NCI-H748 treated with DMSO at 0.1 percent for 48 hours (cell line): ENCODE measurements at places on chromosomes 11 and 22.

GRCh38 chr11:78194490-78194889, 5.8 kb downstream of the USP35 start:
- no peak for DNase-seq

- no peak for DNase-seq
Observed at GRCh38 chr11:46331282-46331984, 15.8 kb upstream of the DGKZ start.

- no peak for DNase-seq
Observed at GRCh38 chr22:50403701-50404101, 60.6 kb downstream of the PPP6R2 start.

DNA sequence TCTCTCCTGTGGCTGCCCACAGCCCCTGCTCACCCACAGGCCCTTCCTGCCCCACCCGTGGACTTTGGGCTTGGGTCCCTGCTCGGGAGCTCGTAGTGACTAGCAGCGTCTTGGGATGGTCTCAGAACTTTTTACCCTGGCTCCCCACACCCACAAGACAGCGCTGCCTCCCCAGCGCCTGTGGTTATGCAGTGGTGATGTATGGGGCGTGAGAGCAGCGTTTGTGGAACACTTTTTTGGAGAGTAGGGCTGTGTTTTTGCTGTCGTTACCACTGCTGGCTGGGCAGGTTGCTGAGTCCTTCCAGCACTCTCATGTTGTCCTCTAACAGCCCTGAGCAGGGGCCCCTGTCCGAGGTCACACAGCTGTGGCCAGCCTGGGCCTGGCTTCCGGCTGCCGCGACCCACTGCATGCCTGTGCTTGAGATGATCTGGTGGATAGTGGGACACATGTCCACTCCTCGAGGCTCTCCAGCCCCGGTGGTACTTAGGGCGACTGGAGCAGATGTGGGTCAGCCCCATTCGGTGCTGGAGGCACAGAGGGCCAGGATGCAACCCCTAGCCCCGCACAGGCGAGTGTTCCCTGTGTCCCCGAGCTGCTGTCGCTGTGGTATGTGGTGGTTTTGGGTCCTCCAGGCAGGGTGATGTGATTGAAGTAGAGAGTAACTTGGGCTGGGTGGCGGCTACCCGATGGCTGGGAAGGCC, 7.1 kb upstream of the GRAMD4 start:
- DNase-seq: no peak

- DNase-seq: no peak
Observed at GRCh38 chr22:26464312-26464711, 19.3 kb downstream of the HPS4 start.

GRCh38 chr22:27896245-27896644, 22.8 kb downstream of the PITPNB start:
- DNase-seq: no peak

DNA sequence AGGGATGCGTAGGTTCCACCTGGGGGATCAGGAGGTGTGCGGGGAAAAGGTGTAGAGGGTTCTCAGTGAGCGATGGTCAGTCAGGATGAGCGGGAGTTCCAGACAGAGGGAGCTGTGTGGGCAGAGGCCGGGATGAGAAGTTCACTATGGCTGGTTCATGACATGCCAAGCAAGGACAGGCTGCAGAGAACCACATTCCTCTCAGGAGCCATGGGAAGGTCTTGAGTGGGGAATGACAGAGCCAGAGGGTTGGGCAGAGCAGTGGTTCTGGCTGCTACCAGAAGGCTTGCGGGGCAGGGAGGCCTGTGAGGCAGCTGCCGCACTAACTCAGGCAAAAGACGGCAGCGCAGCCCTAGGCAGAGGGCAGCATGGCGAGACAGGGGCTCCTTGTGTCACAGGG, 66.1 kb downstream of the SCUBE1 start:
- no peak for DNase-seq

- DNase-seq: no peak
Observed at GRCh38 chr11:67357831-67358670, 4.7 kb upstream of the POLD4 start.

DNA sequence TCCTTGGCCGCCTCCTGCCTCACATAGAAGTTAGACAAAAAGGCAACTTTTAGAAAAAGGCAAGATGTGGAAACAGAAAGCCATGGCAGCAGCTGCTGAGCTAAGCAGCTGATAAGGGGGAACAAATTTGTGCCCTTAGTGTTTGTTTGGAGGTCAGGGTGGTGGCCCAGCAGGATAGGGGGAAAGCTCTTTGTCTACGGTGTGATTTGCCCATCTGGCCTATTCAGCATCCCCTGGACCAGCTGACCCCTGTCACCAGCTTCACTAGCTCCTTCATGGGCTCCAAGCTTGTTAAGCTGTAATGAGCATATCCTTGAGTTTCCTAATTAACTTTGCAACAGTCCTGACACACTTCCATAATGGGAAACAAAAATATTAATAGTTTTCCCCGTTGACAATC, 5.9 kb upstream of the ME3 start:
- DNase-seq: no peak

DNA sequence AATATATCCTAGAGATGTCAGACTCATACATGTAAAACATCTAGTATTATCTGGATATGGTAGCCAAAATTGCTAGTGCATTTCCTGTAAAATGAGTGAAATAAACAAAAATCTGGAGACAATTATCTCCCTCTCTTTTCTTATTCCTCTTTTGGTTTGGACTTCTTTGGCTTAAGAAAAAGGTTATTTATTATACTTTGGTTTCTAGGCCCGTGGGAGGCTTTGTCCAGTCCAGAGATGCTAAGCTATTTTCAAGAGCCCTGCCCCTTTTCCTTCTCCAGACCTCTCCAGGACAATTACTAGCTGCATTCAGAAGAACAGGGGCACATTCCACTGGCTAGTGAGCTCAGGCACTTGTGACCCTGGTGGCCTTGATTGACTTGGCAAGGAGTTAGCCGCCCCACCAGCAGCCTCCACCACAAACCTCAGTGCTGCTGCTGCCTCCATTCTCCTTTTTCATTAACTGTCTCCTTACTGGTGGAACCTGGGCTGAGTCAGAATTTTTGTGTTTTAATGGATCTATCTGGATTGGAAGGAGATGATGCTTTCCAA, 747.3 kb upstream of the TENM4 start:
- no peak for DNase-seq

GRCh38 chr11:60459345-60459744, 3.7 kb downstream of the MS4A1 start:
- no peak for DNase-seq

GRCh38 chr11:12716816-12717215, 42.6 kb downstream of the TEAD1 start:
- no peak for DNase-seq

GRCh38 chr11:119774172-119774763, 45.3 kb upstream of the NECTIN1 start:
- DNase-seq: no peak

DNA sequence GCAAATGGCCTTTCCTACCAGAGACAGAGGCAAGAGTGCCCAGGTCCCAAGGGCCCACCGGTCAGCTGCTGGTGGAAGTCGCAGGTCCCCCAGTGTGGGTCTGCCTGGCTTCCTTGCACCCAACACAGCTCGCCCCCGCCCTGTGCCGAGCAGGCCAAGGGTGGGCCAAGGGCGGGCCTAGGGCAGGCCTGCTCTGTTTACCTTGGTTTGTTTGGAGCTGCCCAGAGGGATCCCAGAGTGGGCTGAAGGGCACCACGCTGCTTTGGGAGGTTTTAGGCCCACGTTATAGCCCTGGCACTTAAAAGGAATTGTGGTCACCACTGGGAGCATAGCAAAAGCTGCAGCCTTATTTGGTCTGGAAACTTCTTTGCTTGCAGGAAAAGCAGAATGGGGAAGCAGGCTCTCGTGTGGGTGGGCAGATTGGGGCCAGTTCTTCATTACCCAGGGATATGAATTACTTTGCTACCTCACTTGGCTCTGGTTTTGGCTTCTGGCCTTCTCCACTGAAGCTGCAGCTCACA, 38.0 kb downstream of the MRGPRD start:
- DNase-seq: no peak

DNA sequence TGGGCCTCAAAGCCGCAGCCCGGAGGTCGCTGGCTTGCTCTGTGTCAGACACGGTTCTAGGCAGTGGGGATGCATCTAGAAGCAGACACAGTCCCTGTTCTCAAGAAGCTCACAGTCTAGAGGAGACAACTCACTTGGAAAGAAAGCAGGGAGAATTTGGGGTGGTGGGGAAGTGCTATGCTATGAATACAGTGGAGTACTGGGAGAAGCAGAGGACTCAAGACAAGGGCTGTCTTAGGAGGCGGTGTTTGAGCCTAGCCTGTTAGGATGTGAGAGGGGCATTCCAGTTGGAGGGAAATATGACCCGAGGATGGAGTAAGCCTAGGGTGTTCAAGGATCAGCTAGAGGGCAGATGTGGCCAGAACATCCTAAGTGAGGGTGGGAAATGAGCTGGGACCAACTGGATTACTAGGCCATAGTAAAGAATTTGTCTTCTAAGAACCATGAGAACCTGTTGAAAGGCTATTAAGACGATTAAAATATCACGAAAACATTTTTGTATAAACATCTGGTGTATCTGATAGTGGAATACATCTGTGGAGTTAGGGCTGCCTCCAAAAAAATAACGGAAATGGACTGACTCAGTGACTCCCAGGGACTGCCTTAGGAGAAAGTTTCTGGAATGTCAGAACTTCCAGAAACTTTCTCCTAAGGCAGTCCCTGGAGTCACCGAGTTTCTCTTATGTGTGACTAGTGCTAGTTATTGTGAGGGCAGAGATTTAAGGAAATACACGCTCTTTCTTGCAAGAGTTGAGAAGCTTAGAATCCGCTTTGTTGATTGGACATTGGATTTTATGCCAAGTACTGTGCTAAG, 1.1 kb upstream of the PITPNB start:
- DNase-seq: peak; percentile 1

DNA sequence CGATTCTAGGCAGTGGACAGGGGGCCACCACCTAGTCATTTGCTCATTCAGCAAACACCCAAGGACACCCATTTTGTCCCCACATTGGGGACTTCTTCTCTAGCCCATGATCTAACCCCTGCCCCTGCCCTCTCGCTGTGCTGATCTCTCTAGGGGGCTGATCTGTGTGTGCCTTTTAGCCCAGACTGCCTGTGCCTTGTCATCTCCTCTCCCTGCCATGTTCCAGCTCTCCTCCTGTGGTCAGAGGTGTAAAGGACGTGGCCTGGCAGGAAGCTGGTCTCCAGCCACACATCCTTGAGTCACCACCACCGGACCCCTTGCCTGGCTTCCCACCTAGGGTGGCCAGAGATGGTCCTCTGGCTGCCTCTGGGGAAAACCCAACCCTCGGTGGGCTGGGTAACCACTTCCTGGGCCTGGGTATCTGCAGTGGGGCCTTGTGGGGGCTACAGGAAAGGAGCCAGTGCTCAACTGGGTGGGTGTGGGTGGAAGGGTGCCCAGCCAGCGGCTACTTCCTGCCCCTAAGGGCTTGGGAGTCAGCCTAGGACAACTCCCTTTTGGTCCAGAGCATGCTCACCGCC, 1.3 kb downstream of the CTSW start:
- DNase-seq: no peak

GRCh38 chr11:47983464-47984397, 3.4 kb downstream of the PTPRJ start:
- no peak for DNase-seq

- DNase-seq: no peak
Observed at GRCh38 chr11:71485466-71485865, 32.5 kb downstream of the NADSYN1 start.

- DNase-seq: no peak
Observed at GRCh38 chr11:73532310-73532709, 65.6 kb downstream of the FAM168A start.

DNA sequence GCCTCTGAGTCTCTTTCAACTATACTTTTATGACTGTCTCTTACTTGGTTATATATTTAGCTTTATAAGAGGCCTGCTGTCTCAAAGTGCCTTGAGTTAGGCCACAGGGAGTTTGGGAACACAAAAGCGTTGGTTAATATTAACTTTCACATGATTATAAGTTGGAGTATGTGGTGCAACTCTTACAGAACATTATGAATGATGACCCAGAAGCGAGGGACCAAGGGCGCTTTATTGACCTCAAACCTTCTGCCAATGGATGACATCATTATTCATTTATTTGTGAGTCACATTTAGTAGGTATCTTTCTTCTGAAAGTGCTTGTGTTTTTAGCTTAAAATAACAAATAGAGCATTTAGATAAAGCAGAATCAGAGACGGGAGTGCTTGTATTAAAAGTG, 298.0 kb upstream of the ZC3H12C start:
- DNase-seq: no peak

DNA sequence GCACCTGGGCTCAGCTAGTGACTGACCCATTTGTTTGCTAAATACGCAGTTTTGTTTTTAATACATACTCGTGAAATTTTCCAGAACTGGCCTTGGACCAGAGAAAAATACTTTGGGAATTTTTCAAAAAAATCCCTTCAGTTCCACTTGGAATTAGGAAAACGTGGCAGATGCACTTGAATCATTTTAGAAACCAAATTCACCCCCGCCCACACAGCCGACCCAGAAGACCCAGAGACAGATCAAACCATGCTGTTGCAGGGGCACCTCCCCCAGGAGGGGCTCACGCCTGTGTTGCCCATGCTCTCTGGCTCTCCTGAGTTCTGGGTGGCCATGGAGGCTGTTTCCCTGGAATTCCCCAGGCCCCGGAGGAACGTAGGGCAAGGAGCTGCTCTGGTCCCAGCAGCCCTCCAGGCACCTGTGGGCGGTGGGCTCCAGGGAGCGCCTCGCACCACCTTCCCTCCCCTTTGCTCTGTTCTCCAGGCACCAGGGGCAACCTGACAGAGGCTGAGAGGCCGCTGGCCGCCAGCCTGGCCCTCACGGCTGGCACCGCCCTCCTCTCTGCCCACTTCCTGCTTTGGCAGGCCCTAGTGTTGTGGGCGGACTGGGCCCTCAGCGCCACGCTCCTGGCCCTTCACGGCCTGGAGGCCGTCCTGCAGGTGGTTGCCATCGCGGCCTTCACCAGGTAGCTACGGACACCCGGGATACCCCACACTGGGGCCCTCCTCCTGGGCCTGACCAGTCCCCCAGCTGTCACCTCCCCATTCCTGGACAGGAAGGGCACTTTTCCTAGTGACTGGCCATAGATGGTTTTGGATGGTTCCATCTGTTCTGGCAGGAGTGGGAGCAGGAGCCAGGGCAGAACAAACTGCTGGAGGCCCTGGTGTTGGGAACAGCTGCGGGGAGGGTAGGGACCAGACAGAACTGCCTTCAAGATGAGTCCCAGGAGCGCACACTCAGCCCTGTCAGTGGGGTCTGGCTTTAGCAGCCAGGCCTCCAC, 3.3 kb upstream of the EPS8L2 start:
- no peak for DNase-seq

GRCh38 chr11:85772695-85773094, 38.2 kb downstream of the SYTL2 start:
- no peak for DNase-seq

GRCh38 chr11:10488934-10489691, 34.0 kb downstream of the AMPD3 start:
- DNase-seq: no peak

DNA sequence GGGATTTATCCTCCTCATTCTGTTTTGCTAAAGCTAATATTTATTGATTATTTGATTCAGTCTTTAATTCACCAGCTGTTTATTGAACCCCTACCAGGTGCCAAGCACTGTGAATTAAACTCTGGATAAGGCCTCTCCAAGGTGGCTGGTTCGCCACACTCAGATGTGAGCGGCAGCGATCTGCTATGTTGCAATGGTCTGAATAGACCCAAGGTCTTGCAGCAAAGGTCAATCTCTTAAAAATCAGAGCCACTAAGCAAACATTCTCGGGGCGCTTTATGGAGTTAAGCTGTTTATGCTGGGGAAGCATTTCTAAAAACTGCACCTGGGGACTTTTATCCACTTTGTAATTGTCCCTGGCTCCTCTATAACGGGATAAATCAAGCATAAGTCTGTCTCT, 10.5 kb upstream of the TSPAN18 start:
- DNase-seq: no peak

- no peak for DNase-seq
Observed at GRCh38 chr11:9038541-9038940, 34.7 kb upstream of the NRIP3 start.

GRCh38 chr11:78961247-78961646, 386.6 kb upstream of the NARS2 start:
- DNase-seq: no peak
